Lung (tissue), 17 donors: ENCODE measurements at places on chromosomes 5 and 9. TPM values are rescaled to one million over a fixed set of nuclear protein-coding genes. Genes with fewer than 3 reads are reported as not detected.

- H3K4me3 ChIP-seq, result no peak overlapping the region
- peaks cover 13% of the 10 kb centered on the region for H3K4me1 ChIP-seq
- peaks cover 84% of the 10 kb centered on the region for H3K27me3 ChIP-seq
- H3K36me3 ChIP-seq, result no peaks in the 10 kb centered on the region
- H3K27ac ChIP-seq, result no peak overlapping the region
- peak; percentile 16 for DNase-seq
Measured at GRCh38 chr5:135534609-135535419, 950 bp downstream of the NEUROG1 start.

DNA sequence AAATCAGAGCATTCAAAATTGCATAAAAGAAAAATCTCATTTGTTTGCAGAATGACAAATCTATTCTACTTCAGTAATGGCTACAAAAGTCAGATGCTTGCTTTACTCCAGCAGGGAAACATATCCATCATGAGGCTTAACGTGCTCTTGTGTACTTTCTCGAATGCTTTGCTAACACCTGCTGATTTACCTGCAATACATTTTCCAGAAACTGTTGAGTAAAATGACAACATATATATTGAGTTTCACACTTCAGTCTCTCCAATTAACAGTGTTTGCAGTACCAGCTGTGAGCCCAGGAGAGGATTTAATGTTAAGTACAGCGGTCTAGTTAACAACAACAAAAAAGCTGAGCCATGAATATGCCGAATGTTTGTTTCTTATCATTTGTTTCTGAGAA lies 391.5 kb upstream of the SMC2 start:
- no peaks in the 10 kb centered on the region for H3K4me1 ChIP-seq
- no peak overlapping the region for H3K27ac ChIP-seq
- no peak for DNase-seq
- H3K4me3 ChIP-seq, result no peak overlapping the region

- no peaks in the 10 kb centered on the region for H3K4me1 ChIP-seq
- H3K27ac ChIP-seq, result no peak overlapping the region
- no peak overlapping the region for H3K4me3 ChIP-seq
- no peaks in the 10 kb centered on the region for H3K36me3 ChIP-seq
Measured at GRCh38 chr5:142402752-142403318, 78.0 kb upstream of the SPRY4 start.

DNA sequence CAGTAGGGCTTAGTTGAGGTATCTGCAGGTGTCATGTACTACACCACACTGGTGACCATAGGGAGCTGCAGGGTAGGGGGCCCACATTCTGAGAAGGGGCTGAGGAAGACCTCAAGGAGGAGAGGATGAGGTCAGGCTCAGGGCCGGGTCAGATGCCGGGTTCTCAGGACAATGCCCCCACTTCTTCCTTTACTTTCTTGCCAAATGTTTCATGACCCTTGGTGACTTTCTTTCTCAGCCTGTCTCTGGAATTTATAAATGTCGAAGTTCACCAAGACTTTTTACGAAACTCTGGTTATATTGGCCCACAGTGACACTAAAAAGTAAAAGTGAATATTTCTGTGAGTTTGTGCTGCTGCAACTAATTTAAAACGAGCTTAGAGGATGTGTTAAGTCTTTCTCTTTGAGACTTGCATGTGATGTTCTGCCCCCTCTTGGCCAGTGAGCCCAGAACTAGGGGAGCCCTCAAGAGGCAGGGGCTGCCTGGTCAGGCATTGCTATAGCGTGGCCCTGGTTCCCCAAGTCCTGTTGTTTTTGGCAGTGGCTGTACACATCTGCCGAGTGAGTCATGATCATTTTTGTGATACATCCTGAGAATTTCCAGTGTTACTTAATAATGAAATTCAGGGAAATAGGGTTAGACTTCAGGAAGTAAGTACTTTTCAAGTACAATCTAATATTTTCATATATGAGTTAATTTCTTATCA lies 11.2 kb downstream of the ACO1 start:
- no peak overlapping the region for H3K27ac ChIP-seq
- no peak overlapping the region for H3K4me3 ChIP-seq
- H3K4me1 ChIP-seq, result peaks cover 2% of the 10 kb centered on the region
- no peaks in the 10 kb centered on the region for H3K36me3 ChIP-seq
- H3K27me3 ChIP-seq, result no peaks in the 10 kb centered on the region

GRCh38 chr5:64077589-64077988 lies 88.1 kb upstream of the RNF180 start:
- no peak overlapping the region for H3K27ac ChIP-seq
- H3K4me3 ChIP-seq, result no peak overlapping the region
- peak; percentile 67 for DNase-seq
- no peaks in the 10 kb centered on the region for H3K4me1 ChIP-seq
- no peaks in the 10 kb centered on the region for H3K36me3 ChIP-seq

- no peak overlapping the region for H3K4me3 ChIP-seq
- DNase-seq, result no peak
- H3K27ac ChIP-seq, result no peak overlapping the region
- peaks cover 9% of the 10 kb centered on the region for H3K4me1 ChIP-seq
Measured at GRCh38 chr9:125844611-125845010, 97.4 kb downstream of the PBX3 start.

- H3K4me1 ChIP-seq, result no peaks in the 10 kb centered on the region
- peaks cover 9% of the 10 kb centered on the region for H3K36me3 ChIP-seq
- H3K27me3 ChIP-seq, result no peaks in the 10 kb centered on the region
- DNase-seq, result no peak
- no peak overlapping the region for H3K27ac ChIP-seq
Measured at GRCh38 chr5:31427013-31427723, 104.7 kb downstream of the DROSHA start.

GRCh38 chr5:1523480-1523792 lies 324 bp downstream of the LPCAT1 start:
- peaks cover 12% of the 10 kb centered on the region for H3K4me1 ChIP-seq
- no peak for DNase-seq
- H3K36me3 ChIP-seq, result peaks cover 7% of the 10 kb centered on the region

- DNase-seq, result no peak
- H3K27me3 ChIP-seq, result no peaks in the 10 kb centered on the region
- no peak overlapping the region for H3K27ac ChIP-seq
- H3K4me1 ChIP-seq, result no peaks in the 10 kb centered on the region
- no peak overlapping the region for H3K4me3 ChIP-seq
- no peaks in the 10 kb centered on the region for H3K36me3 ChIP-seq
Measured at GRCh38 chr9:120592210-120592609, 12.2 kb upstream of the CDK5RAP2 start.

- H3K4me1 ChIP-seq, result peaks cover 62% of the 10 kb centered on the region
- peak overlapping the region; percentile 50 for H3K27ac ChIP-seq
- DNase-seq, result peak; percentile 44
- H3K36me3 ChIP-seq, result peaks cover 10% of the 10 kb centered on the region
- H3K27me3 ChIP-seq, result no peaks in the 10 kb centered on the region
Measured at GRCh38 chr5:67092535-67092934, 104.1 kb downstream of the CD180 start.

The NUTM2G gene
- total RNA-seq, result not detected

The MEGF9 gene
- 48.3 TPM for total RNA-seq

The ZFP2 gene
- total RNA-seq, result 5.3 TPM

The HMHB1 gene
- total RNA-seq, result not detected

The NPDC1 gene
- 99.3 TPM for total RNA-seq
